ENCODE measurements at places on chromosomes 2 and 18.

GRCh38 chr2:74026687-74027241, 42.1 kb downstream of the TET3 start:
- DNase-seq: no peak

DNA sequence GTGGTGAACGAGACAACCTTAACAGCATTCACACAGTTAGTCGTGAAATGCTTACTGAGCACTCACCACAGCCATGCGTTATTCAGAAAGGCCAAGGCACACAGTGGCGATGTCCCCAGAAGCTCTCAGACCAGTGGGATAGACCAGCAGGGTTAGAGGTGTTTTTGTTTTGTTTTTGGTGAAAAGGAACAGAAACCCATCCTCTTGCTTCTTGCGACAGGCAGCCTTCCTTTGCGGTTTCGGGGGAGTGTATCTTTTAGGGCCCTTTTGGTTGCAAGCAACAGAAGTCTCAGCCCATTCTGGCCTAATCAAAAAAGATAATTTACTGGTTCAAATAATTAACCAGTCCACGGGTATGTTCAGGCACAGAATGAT, 4.7 kb downstream of the GNLY start:
- DNase-seq: no peak

DNA sequence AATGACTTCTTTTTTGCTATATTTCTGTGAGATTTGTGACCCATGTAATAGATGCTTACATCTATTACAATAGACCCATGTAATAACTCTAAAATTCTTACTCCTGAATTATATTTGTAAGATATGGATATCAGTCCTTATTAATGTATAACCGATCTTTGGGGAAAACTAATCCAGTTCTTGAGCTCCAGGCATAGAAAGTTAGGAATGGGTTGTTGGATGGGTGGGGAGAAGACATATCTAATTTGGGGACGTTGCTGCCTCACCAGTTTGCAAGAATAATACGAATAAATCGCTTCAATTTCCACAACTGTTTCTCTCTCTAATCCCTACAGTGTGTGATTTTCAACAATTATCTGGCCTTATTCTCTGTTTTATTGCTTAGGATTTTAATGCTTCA, 13.5 kb downstream of the CAVIN2 start:
- no peak for DNase-seq

- DNase-seq: peak; percentile 37
Observed at GRCh38 chr2:20224164-20224715, 690 bp downstream of the SDC1 start.

DNA sequence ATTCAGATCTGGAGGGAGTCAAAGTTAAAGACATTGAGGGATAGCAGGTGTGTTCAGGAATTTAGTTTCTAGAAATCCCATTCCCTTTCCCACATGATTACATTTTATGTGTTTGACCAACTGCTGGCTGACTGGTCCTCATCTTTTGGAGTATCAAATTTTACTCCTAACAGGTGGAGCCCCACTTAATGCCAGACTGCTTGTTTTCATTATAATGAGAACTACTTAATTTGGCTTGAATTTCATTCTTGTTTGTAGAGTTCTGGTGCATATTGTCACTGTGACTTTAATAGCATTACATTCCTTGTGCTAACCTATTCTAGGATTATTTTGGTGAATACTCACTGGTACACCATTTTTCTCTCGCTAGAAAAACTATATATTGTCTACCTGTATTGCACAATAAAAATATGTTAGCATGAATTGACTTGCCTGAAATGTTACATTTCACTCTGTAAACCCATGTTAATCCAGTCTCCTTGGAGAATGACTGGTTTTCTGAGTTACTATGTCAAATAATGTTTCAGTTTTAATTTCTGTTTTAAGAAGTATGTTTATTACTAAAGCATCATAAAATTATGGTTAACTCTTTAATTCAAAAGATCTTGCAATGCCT, 98.2 kb downstream of the TANC1 start:
- no peak for DNase-seq

DNA sequence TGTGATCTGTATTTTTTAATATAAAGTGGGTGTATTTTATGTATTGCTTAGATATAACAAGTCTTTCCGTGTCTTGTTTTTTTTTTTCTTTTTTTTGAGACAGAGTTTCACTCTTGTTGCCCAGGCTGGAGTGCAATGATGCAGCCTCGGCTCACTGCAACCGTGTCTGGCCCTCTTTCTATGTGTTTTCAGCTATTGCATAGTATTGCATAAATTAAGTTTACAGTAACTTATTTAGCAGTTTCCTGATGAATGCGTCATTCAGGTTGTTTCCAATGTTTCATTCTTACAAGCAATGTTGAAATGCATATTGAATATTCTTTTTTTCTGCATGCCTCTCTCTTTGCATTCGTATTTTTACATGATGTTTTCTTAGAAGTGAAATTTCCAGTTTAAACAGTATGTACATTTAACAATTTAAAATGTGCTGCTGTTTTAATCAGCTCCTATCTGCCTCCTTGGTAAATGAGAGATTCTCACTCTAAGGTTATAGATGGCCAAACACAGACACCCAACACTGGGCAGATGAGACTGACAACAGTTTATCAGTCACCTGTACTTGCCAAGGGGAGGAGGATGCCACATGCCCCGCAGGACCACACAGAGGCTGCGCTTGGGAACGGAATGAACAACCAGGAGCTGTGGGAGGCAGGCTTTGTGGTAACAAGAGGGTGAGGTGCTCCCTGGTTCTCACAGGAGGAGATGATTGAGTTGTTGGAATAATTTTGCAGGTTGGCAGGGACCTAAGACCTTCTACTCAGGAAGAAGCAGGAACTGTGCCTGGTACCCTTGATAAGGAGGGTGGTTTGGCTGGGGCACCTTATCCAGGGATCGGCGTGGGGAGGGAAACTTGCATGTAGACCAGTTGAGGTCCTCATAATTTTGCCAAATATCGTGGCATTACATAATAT, 7.5 kb downstream of the SLC9A4 start:
- DNase-seq: no peak

GRCh38 chr2:118973542-118973951, 31.6 kb downstream of the MARCO start:
- no peak for DNase-seq

DNA sequence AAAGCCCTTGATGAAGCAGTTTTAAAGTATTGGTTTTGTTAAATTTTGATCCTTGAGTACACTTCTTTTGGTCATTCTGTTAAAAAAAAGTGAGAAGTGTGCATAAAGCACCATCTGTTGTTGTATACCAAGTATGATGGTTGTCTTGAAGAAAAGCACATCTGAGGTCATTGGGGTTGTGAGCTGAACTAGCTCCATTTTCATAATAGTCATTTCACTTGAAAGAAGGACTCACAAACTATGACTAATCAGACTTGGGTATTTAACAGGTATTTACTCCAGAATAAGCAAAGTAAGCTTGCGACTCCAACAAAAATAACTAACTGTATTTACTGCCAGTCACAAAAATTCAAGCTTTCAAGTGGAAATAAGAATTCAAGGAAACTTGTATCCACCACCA, 35.1 kb downstream of the CHN1 start:
- DNase-seq: peak; percentile 36

- DNase-seq: no peak
Observed at GRCh38 chr2:74945788-74946331, 12.6 kb upstream of the POLE4 start.

GRCh38 chr2:226307487-226308322, 491.9 kb downstream of the IRS1 start:
- no peak for DNase-seq

DNA sequence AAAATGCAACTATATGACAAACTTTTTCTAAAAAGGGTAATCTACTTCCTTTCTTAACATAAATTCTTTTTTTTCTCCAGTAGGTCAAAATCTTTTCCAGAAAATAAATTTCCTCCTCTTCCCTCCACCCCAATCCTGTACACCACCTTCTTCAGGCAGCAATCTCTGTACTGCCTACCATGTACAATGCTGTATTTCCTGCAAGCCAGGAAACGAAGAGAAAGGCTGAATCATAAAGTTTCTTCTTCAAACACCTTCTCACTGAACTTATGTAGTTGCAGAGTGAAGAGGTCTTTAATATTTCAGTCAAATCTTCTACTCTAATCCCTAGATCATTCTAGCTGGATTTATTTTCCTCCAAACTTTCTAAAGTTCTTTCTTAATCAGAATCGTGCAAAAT, 18.2 kb upstream of the C2orf66 start:
- DNase-seq: no peak

- no peak for DNase-seq
Observed at GRCh38 chr2:188598551-188598950, 306.9 kb downstream of the GULP1 start.

DNA sequence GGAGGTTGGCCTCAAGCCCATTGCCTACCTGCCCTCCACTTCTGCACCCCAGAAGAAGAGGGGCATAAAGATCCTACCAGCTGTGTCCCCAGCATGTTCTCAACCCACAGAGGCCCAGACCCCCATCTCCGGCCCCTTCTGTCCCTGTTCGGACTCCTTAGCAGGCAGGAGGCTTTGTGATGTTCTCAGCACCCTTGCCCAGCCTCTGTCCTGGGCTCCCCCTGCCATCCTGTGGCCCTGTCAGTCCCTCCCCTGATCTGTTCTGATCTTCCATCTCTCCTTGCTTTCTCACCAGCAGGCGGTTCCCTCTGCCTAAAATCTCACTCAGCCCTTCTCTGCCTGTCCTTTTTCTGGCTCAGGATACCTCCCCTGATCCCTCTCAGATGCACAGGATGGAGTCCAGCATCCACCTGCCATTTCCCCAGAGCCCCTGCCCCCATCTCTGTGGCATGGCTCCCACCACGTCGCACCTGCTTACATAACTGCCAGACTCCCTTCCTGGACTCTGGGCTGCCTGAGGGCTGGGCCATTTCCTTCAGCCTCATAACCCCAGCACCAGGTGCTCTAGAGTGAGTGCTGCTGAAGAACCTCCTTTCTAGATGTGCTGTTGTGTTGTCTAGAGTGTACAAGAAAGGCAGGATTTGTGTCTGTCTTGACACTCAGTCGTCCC, 134.0 kb downstream of the CTIF start:
- DNase-seq: no peak

DNA sequence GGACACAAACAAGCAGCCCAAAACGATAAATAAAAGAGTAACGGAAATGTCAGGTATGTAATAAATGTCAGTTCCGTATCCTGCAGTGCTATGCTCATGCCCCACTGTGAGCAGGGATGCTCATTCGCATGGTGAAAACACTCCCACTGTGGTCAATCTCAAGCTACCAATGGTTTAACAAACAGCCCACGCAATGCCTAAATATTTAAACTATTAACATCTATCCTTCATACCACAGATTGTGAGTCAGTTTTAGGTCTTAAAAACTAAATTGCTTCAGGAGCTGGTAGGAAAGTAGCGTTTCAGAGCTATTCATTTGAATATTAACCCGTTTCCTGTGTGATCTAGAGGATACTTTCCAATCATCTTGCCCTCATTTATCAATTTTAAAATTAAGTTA, 207.4 kb downstream of the TCF4 start:
- peak; percentile 50 for DNase-seq

DNA sequence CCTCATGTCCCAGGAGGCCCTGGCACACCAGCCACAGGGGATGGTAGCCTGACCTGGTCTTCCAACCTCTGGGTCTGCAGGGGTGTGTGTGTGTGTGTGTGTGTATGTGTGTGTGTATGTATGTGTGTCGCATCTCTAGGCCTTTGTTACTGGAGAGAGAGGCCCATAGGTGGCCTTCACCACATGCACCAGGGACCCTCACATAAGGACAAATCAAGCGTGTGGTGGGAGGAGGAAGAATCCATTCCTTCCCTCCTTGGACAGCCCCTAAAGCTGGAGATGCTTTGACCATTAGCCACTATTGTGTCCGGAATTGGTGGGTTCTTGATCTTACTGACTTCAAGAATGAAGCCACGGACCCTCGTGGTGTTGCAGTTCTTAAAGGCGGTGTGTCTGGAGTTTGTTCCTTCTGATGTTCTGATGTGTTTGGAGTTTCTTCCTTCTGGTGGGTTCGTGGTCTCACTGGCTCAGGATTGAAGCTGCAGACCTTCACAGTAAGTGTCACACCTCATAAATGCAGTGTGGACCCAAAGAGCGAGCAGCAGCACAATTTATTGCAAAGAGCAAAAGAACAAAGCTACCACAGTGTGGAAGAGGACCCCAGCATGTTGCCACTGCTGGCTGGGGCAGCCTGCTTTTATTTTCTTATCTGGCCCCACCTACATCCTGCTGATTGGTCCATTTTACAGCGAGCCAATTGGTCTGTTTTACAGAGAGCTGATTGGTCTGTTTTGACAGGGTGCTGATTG, 104.1 kb downstream of the DDX1 start:
- no peak for DNase-seq

- DNase-seq: peak; percentile 74
Observed at GRCh38 chr2:33441235-33441810, 35.1 kb upstream of the RASGRP3 start.

DNA sequence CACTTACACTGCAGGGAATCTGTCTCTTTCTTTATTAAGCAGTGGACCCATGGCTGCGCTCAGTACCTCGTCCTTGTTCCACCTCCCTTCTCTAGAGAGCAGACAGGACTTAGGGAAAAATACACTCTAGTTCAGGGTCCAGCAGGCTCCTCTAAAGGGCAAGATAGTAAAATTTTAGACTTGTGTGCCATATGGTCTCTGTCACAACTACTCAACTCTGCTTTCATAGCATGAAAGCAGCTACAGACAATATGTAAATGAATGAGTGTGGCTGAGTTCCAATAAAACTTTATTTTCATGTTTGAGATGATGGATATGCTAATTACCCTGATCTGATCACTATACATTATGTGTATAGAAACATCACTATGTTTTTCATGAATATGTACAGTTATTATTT, 163.1 kb downstream of the BABAM2 start:
- no peak for DNase-seq

DNA sequence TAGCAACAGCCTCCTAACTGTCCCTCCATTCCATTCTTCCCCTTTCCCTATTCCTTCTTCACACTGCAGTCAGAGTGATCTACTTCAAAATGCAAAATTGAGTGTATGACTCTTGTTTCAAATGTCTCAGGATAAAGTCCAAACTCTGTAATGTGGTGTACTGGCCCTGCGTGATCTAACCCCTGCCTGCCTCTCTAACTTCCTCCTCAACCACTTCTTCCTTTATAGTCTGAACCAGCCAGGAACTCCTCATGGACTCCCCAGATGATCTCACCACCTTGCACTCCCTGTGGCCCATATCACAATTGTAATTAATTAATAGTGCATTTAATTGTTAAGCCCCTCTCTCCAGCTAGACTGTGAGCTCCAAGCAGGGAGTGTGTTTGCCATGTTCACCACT, 3.1 kb upstream of the B3GNT2 start:
- no peak for DNase-seq

DNA sequence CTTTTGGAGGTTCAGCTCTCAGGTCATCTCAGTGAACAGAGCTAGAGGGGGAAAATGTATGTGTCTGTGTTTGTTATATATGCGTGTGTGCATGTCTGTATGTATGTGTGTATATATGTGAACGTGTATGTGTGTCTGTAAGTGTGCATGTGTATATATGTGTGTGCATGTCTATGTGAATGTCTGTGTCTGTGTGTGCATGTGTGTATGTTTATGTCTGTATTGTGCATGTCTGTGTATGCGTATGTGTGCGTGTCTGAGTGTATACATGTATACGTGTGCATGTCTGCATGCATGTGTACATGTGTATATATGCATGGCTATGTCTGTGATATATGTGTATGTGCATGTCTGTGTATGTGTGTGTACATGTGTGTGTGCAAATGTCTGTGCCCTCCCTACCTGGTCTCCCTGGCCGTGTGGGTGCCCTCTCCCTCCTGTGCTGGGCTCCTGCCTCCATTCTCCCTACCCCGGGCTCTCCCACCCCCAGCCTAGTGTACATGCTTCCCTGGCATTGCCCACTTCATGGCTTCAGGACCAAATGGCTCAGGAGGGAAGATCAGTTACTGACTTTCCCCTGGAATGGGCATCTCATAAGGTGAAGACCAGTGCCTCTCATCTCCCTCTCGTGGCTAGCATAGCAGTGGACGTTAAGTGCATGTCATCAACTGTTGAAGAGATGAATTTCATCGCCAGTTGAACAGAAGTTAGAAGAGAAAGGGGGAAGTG, 49.9 kb downstream of the TRAF3IP1 start:
- no peak for DNase-seq

Data from ELR (cell line).